Iris pigment epithelial cell (primary cell): ENCODE measurements at places on chromosomes 3 and 15.

DNA sequence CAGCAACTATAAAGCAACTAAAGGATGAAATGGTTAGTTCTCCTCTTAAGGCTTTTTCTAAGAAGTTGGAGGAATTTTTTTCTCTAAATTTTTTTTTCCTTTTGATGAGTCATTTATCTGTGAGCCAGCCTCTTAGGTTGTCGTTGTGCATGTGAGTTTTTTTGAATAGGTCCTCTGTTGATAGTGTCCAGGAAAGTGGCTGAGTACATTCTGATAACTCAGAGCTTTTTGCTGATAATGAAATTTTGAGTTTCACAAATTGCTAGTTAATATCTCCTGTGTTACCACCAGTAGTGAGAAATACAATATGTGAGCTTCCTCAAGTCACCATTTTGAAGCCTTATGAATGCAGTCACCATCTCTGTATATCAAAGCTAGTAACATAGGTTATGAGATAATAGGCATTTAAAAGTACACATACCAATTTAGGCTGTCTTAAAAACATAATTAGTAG lies 7.1 kb upstream of the LXN start:
- DNase-seq, result peak; percentile 52

DNA sequence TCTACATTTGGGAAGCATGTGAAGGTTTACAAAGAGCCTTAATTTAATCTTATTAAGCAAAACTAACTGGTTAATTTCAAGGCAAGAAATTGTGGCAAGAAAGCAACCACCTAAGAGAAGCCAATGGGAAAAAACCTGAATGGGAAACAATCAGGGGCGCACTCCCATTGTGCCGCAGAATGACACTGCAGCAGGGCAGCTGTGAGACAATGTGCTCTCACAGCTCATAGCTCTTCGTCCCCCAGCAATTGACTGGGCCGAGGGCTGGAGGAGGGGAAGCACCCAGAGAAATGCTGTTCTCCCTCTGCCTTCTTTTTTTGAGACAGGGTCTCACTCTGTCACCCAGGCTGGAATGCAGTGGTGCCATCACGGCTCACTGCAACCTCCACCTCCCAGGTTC lies 93.3 kb upstream of the RAD18 start:
- no peak for DNase-seq

- DNase-seq, result peak; percentile 5
These were observed 106.5 kb downstream of the ERC2 start for GRCh38 chr3:56361731-56362130.

GRCh38 chr3:172104471-172105072 lies 65.2 kb downstream of the FNDC3B start:
- DNase-seq, result peak; percentile 39

DNA sequence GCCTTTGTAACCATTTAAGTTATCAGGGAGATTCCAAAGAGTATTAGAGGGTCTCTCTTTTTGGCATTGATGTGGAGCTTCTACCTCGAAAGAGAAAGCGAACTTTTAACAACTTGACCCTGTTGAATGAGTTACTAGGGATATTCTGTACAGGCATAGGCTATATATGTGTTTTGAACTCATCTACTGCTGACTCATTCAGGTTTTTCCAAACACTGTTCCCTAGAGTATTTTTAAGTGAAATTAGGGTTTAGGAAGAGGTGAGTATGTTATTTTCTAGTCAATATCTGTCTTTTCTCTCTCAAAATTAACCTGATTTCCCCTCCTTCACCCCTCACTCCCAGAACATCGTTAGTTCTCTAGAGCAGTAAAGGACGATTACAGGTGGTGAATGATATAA lies 228.1 kb upstream of the C2CD4B start:
- no peak for DNase-seq

GRCh38 chr3:50873376-50874157 lies 198.8 kb downstream of the DOCK3 start:
- DNase-seq, result no peak

DNA sequence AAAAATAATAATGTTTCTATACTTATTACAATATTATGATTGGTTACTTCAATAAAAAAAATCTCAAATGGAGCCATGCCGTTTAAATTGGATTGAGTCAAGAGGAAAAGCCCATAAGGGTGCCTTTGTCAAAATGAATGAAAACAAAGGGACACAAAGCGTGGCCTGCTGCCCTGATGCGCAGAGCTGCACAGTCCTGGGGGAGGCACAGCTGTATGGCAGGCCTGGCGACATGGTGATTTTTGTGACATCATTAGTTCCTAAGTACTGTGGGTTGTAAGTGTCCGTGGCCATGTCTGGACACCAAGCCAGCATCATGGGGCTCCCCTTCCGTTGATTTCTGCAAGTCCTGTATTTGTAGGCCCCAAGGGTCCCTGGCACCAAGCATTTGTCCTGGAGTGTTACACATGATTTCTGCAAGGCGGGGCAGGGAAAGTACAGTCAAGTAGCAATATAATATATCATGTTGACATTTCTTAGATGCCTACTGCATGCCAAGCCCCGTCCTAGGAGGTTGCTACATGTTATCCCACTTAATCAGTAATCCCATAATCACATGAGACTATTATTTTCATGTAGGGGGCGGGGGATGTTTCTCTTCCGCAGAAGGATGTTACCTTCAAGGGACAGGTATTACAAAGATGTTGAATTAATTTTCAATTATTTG lies 59.7 kb downstream of the GHSR start:
- DNase-seq, result no peak

GRCh38 chr3:12452361-12453330 lies 31.6 kb upstream of the TSEN2 start:
- no peak for DNase-seq

- DNase-seq, result no peak
These were observed 31.3 kb upstream of the ARHGEF3 start for GRCh38 chr3:56833022-56833421.

GRCh38 chr3:156492801-156493261 lies 62.1 kb downstream of the SSR3 start:
- DNase-seq, result no peak

GRCh38 chr3:116863822-116864589 lies 154.4 kb downstream of the TUSC7 start:
- peak; percentile 76 for DNase-seq

DNA sequence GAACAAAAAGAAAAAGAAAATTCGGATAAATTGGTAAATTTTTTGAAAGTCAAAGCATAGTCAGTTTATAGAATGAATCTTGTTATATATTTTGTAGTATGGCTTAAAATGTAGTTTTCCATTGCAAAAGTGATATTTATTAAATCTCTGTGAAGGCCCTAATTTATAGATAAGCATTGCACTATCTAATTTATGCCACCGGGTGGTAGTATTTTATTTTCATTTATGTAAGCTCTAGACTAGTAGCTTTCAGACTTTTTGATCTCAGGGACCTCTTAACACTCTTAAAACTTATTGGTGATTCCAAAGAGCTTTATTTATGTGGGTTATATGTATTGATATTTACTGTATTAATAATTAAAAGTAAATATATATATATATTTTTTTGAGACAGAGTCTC lies 133.9 kb upstream of the LRRFIP2 start:
- peak; percentile 42 for DNase-seq
